ENCODE measurements at places on chromosomes 16 and 17.

- H3K4me1 ChIP-seq, result no peaks in the 10 kb centered on the region
- no peak overlapping the region for H3K4me3 ChIP-seq
- H3K27me3 ChIP-seq, result no peaks in the 10 kb centered on the region
- no peaks in the 10 kb centered on the region for H3K36me3 ChIP-seq
Observed at GRCh38 chr16:88477631-88478519, 24.8 kb downstream of the ZFPM1 start.

DNA sequence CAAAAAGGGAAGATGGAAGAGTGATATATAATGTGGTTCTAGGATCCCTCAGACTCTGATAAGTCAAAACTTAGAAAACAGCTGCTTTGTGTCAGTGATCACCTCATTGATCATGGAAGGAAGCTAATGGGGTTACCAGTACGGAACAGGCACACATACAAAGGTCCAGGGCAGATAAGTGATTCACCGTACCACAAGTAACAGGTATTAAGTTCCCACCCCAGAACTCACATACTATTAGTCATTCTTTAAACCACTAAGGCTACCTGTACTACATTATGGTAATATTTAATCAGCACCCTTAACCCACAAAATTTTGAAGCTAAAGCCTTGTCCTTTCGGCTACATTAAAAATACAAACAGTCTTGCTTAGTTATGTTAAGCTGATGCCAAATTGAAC is 17.4 kb downstream of the RNF43 start:
- H3K4me3 ChIP-seq, result no peak overlapping the region
- H3K27me3 ChIP-seq, result no peaks in the 10 kb centered on the region
- no peak for DNase-seq

GRCh38 chr17:4006165-4006589 is 41.9 kb upstream of the ATP2A3 start:
- H3K4me3 ChIP-seq, result no peak overlapping the region
- no peaks in the 10 kb centered on the region for H3K27me3 ChIP-seq
- no peak for DNase-seq
- H3K4me1 ChIP-seq, result peaks cover 8% of the 10 kb centered on the region
- H3K36me3 ChIP-seq, result peaks cover 26% of the 10 kb centered on the region

DNA sequence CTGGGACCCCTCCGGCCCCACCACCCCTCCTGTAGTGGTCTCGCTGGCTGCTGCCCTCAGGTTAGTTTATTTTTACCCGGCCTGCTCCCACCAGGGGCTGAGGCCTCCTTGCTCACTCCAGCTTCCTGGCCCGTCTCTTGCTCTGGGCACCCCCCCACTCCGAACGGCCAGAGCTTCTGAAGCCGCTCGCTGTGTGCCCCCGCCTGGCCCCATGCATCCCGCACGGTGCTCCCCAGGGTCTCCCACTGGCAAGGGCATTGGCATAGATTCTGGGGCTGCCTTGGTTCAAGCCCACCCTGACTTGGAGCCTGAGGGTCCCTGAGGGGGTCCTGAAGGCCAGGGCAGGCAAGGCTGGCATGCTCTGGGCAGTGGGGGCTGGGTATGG is 186.4 kb downstream of the SEC14L1 start:
- no peaks in the 10 kb centered on the region for H3K36me3 ChIP-seq
- H3K4me1 ChIP-seq, result peaks cover 39% of the 10 kb centered on the region
- H3K27ac ChIP-seq, result no peak overlapping the region
- DNase-seq, result no peak
- no peak overlapping the region for H3K4me3 ChIP-seq

- H3K4me1 ChIP-seq, result no peaks in the 10 kb centered on the region
- no peaks in the 10 kb centered on the region for H3K36me3 ChIP-seq
- H3K4me3 ChIP-seq, result no peak overlapping the region
- no peak overlapping the region for H3K27ac ChIP-seq
Observed at GRCh38 chr16:52069866-52070265, 477.1 kb downstream of the TOX3 start.

DNA sequence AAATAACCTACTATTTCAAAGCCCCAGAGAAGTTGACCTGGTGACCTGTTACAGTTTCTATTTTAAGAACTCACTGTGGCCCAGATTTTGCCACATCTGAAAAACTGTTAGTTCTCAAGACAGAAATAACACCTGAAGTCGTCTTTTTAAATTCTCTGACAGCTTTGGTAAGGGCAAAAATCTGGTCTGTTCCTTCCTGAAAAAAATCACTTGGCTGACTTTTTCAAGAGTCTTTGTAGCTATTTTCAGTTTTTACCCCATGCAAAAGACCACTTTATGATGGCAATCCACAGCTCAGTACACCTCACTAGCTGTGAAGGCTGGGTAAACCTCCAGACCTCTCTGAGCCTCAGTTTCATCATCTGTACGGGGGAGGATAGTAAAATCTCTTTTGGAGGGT is 60.7 kb upstream of the SREBF1 start:
- no peak overlapping the region for H3K4me3 ChIP-seq
- peaks cover 37% of the 10 kb centered on the region for H3K4me1 ChIP-seq
- H3K27me3 ChIP-seq, result no peaks in the 10 kb centered on the region
- no peak overlapping the region for H3K27ac ChIP-seq
- DNase-seq, result no peak

DNA sequence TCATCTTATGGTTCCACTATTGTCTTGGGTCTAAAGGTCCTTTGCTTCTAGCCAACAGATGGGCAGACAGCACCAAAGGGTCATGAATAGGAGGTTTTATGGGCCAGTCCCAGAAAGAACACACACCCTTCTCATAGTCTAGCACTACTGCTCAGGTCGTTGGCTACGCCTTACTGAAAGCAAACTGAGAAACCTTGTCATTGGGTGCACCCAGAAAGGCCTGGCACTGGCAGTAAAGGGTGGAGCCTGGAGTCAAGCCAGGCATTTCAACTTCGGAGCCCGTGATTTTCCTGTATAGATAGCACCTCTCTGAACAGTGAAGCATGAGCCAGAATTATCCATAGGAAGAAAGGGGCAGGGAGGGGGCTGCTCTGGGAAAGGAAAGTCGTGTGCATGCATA is 74.9 kb downstream of the VAT1L start:
- no peaks in the 10 kb centered on the region for H3K27me3 ChIP-seq
- H3K27ac ChIP-seq, result no peak overlapping the region
- no peak overlapping the region for H3K4me3 ChIP-seq
- peaks cover 5% of the 10 kb centered on the region for H3K36me3 ChIP-seq
- H3K4me1 ChIP-seq, result no peaks in the 10 kb centered on the region

DNA sequence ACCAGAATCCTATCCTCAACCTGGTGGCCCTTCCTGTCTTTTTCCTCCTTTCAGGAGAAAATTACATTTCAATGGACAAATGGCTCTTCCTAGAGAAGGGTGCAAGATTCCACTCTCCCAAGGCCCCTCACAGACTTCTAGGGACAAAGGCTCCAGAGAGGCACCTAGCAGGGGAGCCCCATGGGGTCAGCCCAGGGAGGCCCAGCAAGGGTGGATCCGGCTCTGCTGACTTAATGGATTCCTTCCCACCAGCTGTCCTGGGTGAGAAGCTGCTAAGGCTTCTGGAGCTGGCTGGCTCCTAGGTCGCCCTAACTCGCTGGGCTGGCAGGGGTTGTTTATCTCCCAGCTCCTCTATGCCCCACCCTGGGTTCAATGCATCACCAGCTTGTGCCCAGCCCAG is 152.4 kb downstream of the ZNF423 start:
- no peak overlapping the region for H3K4me3 ChIP-seq
- H3K27me3 ChIP-seq, result no peaks in the 10 kb centered on the region
- H3K36me3 ChIP-seq, result no peaks in the 10 kb centered on the region
- H3K4me1 ChIP-seq, result peaks cover 30% of the 10 kb centered on the region

DNA sequence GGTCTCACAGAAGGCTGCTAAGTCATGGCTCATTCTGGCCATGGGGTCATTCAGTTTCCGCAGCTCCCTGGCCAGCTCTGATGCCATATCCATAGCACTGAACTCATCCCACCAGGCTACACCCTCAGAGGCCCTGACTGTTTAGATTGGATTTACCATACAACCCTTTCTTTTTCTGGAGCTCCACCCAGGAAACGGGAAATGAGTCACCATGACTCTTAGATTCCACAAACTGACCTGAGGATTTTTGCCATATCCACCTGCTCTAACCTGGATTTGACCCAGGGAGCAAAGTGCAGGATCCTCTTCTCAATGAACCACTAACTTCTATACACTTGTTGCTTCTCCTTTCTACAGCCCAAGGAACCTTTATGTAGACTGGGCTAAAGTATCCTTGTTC is 20.3 kb upstream of the CALB2 start:
- H3K27ac ChIP-seq, result no peak overlapping the region
- no peaks in the 10 kb centered on the region for H3K27me3 ChIP-seq
- H3K4me3 ChIP-seq, result no peak overlapping the region
- no peaks in the 10 kb centered on the region for H3K4me1 ChIP-seq
- no peaks in the 10 kb centered on the region for H3K36me3 ChIP-seq

DNA sequence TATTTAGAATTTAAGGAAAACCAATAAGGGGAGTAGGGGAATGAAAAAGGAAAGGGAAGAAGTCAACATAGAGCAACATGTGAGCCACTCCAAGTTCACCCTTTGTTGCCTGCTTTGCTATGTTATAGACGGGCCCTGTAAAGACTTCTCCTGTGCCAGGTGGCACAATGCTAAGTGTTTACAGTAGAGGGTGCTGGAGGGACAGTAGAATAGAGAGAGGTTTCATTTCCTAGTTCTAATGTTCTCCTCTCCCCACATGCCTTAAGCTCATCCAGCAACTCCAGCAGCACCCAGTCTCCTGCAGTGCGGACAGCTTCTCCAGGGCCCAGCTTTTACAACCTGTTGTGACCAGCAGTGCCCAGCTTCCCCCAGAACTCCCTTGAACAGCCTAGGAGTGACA is 468.0 kb downstream of the HS3ST3B1 start:
- no peak for DNase-seq
- H3K27me3 ChIP-seq, result no peaks in the 10 kb centered on the region
- no peak overlapping the region for H3K27ac ChIP-seq
- no peaks in the 10 kb centered on the region for H3K36me3 ChIP-seq
- H3K4me1 ChIP-seq, result no peaks in the 10 kb centered on the region

DNA sequence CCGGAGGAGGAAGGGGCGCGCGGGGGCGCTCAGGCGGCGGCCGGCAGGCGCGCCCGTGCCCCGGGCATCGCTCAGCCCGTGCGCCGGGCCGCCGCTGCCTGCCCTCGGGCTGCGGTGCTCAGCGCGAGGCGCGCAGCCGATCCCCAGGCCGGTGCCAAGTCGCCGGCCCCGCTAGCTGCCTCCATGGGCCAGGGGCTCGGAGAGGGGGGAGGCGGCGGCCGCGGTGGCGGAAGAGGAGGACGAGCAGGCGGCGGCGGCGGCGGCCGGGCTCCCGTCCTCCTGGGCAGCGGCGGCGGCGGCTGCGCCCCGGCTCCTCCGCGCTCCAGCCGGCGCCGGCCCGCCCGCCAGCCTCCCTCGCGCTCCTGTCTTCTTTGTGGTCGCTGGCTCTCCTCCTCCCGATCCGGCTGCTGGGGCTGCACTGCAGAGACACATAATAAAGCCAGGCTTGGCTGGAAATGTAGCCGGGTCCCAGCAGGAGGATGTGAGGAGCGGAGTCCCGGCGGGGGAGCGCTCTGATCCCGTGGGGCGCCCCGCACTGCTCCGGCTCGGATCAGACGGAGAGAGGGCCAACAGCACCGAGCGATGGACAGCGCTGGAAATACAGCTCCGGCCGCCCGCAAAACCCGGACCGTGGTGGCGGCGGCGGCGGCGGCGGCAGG is 889 bp upstream of the ZNF423 start:
- DNase-seq, result peak; percentile 76
- H3K27ac ChIP-seq, result peak overlapping the region; percentile 89
- H3K36me3 ChIP-seq, result no peaks in the 10 kb centered on the region
- no peaks in the 10 kb centered on the region for H3K27me3 ChIP-seq
- peaks cover 47% of the 10 kb centered on the region for H3K4me1 ChIP-seq
- peak overlapping the region; percentile 74 for H3K4me3 ChIP-seq

- no peak overlapping the region for H3K4me3 ChIP-seq
- peak overlapping the region; percentile 44 for H3K27ac ChIP-seq
- DNase-seq, result no peak
- H3K27me3 ChIP-seq, result no peaks in the 10 kb centered on the region
- H3K4me1 ChIP-seq, result no peaks in the 10 kb centered on the region
Observed at GRCh38 chr17:3903881-3904290, 11.0 kb upstream of the CAMKK1 start.

DNA sequence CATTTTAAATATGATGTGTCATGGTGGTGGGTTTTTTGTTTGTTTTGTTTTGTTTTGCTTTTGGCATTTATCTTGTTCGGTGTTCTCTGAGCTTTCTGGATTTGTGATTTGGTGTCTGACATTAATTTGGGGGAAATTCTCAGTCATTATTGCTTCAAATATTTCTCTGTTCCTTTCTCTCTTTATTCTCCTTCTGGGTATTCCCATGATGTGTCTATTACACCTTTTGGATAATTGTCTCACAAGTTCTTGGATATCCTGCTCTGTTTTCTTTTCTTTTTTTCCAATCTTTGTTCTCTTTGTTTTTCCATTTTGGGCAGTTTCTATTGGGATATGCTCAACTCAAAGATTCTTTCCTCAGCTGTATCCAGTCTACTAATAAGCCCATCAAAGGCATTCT is 88.5 kb downstream of the MARCHF10 start:
- H3K4me3 ChIP-seq, result no peak overlapping the region
- DNase-seq, result no peak
- peaks cover 5% of the 10 kb centered on the region for H3K27me3 ChIP-seq
- H3K4me1 ChIP-seq, result no peaks in the 10 kb centered on the region
- H3K27ac ChIP-seq, result no peak overlapping the region

DNA sequence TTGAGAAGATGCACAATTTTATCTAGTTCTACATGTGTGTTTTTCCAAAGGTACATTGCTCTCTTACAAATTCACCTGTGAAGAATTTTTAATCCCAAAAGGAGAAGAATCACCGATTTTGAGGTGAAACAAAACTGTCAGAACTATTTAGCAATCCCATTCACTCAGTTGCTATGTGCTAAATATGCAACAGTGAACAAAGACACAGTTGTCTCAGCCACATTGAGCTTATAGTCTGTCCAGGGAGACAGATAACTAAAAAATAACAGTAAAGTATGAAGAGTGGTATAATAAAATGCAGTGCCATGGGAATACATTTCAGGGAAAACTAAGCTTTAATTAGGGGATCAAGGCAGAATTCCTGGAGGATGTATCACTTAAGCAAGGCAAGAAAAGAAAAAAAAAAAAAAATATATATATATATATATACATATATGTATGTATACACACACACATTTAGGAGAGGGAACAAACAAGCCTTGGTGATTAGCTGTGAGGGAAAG is 110.4 kb downstream of the SPAG9 start:
- H3K4me3 ChIP-seq, result no peak overlapping the region

DNA sequence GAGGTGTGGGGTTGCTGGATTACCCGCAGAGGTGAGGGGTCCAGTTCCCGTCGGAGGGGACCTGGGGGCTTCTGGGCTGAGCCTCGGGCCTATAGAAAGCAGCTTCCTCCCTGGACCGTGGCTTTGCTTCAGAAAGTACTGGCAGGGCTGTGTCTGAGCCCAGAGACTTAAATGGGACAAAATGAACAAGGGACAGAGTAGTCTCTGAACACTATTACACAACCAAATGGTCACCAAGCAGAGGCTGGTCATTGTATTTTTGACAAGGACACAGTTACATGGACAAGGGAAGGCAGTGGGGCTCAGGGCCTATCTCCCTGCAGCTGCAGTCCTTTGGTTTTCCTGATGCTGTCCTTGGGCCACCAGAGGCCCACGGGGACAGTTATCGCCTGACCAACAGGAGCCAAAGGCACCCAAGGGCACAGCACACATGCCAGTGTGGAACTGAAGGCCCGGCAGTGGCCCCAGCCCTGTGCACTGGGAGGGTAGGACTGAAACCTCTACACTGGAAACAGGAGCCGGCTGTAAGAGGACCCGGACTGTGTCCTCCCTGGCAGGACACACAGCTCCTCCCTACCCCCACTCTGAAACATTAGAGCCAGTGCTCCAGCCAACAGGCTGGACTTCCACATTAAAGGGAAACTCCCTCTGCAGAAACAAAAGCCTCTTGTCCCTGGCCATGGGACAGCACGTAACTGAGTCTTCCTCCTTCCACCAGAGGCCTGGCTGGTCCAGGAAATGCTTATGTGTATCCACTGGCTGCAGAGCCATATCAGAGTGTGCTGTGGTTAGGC is 26.0 kb upstream of the ERN1 start:
- no peaks in the 10 kb centered on the region for H3K36me3 ChIP-seq
- H3K4me1 ChIP-seq, result peaks cover 26% of the 10 kb centered on the region
- H3K27ac ChIP-seq, result peak overlapping the region; percentile 31
- no peaks in the 10 kb centered on the region for H3K27me3 ChIP-seq
- no peak for DNase-seq

All from tibial artery (tissue), 4 donors.